ENCODE measurements at places on chromosomes 5 and 9.

- no peak for DNase-seq
These were observed 163.4 kb downstream of the GHR start for GRCh38 chr5:42586625-42587024.

GRCh38 chr9:86534572-86535258, 180.5 kb upstream of the TUT7 start:
- no peak for DNase-seq

DNA sequence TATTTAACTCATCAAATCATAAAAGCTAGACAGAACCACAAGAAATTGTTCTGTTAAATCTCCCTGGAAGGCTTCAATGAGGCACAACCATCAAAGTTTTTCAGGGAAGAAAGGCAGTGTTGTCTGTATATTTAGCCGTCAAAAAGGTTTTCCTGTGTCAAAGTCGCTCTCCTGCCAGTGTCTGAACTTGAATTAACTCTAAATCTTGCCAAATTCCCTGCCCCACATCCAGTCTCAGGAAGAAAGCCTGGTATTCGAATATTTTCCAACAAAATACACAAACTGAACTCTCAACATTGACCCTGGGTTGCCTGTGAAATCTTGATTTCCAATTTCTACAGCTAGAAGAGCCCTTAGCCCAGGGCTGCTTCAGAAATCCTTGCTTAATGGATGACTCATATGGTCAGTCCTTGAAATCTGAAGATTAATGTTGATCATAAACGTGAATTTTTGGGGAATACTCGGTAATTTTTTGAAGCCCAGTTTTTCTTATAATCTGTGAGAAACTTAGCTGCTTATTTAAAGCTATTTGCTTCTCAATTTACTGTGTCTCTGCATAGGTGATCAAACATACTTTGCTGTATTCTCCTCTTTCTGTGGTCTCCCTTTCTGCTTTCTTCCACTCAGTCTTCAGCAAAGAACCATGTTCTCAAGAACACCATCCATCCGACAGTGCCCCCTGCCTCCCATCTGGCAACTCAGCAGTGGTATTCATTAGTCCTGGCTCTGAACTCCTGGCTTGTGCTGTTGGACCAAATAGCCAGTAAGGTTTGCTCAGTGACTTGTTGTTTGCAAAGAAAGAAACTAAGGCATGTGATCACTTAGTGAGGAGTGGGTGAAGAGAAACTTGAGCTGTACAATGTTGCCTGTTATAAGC, 58.9 kb downstream of the NREP start:
- DNase-seq, result no peak

GRCh38 chr5:166979307-166979895, 1312.0 kb upstream of the WWC1 start:
- no peak for DNase-seq

GRCh38 chr5:134459010-134459403, 47.3 kb upstream of the CDKN2AIPNL start:
- DNase-seq, result no peak

DNA sequence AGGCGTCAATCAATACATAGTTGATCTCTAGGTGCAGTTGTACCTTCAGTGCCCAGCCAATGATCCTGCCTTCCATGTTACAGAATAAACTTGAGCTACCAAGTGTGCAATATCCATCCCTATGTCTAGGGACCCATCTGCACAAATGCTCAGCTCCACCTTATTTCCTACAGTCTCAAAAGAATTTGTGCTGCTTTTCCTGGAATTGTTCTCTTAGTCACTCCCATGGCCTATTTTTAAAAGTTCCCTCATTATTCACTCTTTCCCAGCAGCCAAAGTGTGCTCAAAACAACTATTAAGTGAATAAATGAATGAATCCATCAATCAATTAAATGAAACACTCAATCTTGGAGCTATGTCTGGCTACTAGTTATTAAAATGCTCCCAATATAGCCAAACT, 14.7 kb downstream of the LIX1 start:
- DNase-seq, result no peak
